ENCODE measurements at places on chromosomes 16 and 17.

- no peak for DNase-seq
Observed at GRCh38 chr17:19485800-19486340, 47.8 kb upstream of the SLC47A1 start.

DNA sequence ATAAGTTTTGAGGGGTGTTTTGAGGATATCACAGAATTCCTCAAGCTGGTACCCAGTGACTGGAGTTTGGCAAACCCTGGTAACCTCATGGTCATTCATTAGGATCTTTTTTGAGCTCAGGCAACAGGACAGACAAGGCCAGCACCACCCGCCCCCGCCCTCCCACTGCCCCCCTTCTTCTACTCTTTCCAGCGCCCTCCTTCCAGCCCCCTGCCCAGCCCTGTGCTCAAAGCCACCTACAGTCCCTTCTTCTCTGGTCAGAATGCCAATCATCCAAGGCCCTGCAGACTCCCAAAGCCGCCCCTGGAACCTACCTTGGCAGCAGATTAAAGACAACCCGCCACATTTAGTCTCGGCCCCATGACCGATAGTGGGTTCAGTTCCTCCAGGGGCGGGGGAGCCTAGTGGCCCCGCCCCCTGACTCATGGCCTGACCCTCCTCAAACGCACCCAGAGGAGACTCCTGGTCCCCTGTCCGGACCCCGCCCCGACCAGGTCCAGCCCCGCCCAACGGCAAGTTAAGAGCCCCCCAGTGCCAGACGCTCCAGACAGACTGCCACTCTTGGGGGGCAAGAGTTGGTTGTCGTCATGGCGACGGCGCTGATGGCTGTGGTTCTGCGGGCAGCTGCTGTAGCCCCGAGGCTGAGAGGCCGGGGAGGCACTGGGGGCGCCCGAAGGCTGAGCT, at the start of gene NAGS:
TSS of gene NAGS (plus strand) at position 546 of the 684 bp plus-strand sequence. CDS start at position 588, 42 bp downstream.
- peak; percentile 89 for DNase-seq

- no peak for DNase-seq
Observed at GRCh38 chr16:21150375-21151001, at the start of gene DNAH3. Gene DNAH3 (minus strand): TSS chr16:21150846. CDS start chr16:21150319, 527 bp downstream.

DNA sequence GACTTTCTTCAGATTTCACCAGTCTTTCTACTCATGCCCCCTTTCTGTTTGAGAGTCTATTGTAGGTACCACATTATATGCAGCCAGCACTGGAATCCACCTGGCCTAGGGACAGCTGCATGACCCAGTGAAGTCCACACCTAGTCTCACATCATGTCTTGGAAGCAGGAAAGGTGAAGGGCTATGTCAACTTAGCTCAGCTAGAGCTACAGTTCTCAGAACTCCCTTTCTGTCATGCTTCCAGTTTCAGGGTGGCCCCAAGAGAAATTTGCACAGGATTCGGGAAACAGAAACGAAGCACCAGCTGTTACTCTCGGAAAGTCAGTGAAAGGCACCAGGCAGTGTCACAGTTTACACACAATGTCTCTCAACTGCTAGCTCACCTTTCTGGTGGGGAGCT, 51.6 kb upstream of the NLRP1 start:
- no peak for DNase-seq

GRCh38 chr16:80433623-80434022, 107.2 kb upstream of the DYNLRB2 start:
- DNase-seq, result no peak

GRCh38 chr16:23072769-23073549, 76.3 kb downstream of the USP31 start:
- DNase-seq, result no peak

DNA sequence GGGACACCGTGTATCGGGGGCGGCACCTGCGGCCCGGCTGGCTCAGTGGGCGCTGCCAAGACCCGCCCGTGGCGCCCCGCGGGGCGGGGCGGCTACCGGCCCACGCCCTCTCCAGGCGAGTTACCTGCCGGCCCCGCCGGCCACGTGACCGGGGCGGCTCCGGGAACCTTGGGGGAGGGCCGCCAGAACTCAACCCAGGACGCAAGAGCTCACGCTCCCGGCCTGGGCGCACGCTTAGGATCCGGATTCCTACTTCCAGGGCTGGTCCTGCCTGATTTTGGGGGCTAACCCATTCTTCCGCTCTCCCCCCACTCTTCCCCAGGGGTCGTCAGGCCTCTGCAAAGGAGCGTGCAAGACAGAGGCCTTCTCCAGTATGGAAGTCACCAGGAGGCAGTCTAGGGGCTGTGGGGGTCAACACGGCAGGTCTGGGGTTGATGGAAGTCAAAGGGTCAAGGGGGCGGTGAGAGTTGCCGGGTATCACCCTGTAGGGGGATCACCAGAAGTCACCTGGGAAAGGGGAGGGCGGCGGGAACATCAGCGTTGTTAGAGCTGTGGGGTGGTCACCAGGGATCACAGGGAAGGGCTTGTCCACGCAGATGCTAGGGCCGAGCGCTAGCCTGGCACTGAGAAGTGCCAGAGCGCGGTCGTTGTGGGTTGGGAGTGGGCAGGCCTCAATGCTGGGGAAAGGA, 354 bp upstream of the ESRP2 start:
- DNase-seq, result peak; percentile 93

GRCh38 chr17:8835106-8835505, 32.4 kb downstream of the PIK3R6 start:
- peak; percentile 41 for DNase-seq

GRCh38 chr17:82559566-82560251, 40.2 kb downstream of the FOXK2 start:
- DNase-seq, result no peak

DNA sequence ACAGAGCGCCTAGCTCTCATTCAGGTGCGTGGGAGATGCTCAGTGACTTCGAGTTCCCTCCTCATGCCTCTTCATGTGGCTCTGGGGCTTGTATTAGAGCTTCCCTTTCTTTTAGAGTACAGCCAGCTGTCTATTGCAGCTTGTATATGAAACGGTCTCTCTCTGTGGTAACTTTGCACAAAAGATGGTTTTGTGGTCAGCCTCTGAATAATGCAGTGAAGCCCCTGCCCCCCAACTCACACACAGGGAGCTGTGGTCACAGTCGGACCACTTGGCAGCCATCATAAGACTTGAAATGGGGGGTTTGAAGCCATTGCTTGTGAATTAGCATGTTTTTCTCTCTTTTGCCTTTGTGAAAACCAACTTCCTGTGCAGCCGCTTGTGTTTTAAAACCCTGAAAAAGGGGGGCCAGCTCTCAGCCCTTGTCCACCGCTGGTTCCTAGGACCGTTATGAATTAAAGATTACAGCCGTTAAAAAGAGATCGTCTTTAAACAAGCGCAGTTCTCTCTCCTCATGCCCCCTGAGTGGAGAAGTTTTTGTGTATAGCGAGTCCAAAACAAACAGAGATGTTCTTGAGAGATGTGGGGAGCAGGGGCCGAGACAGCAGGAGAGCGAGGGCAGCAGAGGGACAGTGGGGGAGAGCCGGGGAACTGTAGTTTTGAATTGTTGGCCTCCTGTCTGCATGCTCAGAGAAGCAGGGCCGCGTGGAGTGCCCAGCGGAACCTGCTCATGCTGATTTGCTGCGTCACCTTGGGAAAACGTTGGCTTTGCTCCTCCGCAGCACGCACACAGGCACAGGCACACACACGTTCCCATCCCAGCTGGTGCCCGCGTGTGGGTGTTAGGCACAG, 199.0 kb downstream of the MSI2 start:
- DNase-seq, result no peak

- DNase-seq, result no peak
Observed at GRCh38 chr16:46930861-46931260, 42.6 kb downstream of the DNAJA2 start.

DNA sequence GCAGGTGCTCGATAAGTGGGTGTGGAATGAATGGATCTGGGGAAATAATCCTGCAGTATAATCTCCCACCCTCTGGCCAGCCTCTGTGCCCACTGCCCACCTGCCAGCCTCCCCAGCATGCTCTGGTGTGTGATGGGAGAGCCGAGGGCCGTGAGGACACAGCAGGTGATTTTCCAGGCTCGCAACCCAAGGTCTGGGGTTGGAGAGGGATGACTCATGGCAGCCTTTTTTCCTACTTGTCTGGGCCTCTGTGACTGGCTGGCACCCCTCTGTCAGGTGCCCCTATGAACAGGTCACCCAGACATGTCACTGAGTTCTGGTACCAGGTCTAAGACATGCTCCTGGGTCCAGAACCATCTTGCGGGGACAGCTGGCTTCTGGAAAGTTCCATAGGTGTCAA, 385.7 kb upstream of the TNRC6C start:
- DNase-seq, result peak; percentile 54

DNA sequence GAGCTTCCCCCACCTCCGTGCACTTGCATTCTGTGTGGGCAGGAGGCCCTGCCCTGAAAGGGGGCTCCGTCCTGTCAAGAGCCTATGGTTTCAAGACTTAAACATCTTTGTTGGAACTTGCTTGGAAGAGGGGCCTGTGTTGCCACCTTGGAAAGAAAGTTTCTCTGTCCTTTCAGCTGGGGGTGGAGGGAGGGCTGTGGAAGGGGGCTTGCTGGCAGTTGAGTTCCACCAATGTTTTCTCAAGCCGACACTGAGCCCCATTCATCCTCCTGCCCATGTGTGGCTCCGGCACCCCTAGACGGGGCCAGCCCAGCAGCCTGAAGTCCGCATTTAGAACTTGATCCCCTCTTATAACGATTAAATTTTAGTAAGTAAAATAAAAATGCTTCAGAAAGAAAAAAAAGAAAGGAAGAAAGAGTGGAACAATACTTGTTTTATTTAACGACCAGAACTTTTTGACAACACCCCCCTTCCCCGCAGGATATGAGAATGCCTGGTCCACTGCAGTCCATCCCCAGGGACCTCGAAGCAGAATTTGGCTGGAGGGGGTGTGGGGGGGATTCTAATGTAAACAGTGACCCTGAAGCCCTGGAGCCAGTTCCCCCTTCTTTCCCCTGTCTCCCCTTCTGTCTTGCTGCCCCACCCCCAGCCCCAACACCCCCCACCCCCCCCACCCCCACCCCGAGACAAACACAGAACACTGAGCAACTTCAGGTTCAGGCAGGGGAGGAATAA, 26.9 kb upstream of the CLEC18A start:
- DNase-seq, result no peak

- DNase-seq, result no peak
Observed at GRCh38 chr17:80291691-80292487, 31.2 kb downstream of the RNF213 start.

DNA sequence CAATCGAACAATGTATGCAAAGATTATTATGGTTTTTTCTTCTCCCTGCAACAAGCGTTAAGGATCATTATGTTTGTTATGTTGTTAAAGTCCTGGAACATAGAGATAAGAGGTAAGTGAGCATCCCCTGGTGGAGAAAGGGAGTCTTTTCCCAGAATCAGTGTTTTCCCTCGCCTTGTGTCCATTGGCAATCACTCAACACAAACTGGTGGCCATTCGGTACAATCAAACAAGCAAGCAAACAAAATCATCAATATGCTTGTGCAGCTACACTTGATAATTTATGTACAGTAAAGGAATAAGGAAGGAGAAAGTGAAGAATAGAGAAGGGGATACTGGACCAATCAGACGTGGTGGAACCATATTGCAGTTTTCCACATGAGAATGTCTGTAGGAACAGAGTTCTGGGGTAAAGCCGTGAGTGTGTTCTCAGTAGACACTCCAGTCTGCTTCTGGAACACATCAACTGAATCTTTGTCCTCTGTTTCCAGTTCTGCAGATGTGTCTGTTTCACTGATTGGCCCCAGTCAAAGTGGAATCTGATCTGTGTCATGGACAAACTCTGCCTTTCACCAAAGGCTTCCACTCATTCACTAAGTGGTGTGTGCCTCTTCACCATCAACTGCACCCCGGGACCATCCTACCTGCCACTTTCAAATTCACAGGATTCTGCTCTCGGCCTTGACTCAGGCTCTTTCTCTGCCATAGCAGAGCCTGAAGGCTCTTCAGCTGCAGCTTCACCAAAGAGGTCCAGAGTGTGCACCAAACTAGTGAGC, 169.5 kb downstream of the AHSP start:
- no peak for DNase-seq

DNA sequence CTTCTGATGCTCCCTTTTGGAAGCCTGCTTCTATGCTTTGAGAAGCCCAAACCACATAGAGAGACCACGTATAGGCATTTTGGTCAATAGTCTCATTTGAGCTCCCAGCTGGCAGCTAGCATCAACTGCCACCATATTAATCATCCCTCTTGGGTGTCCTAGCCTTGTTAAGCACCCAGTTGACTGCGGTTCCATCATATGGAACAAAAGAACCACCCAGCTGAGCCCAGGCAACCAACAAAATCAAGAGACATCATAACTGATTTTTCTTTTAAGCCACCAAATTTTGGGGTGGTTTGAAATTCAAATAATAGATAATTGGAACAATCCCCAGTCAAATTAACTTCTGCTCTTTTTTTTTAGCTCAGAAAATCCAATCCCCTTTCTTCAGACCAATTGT, 53.9 kb downstream of the HS3ST3B1 start:
- no peak for DNase-seq

- DNase-seq, result no peak
Observed at GRCh38 chr16:85452364-85453193, 160.5 kb upstream of the GSE1 start.

DNA sequence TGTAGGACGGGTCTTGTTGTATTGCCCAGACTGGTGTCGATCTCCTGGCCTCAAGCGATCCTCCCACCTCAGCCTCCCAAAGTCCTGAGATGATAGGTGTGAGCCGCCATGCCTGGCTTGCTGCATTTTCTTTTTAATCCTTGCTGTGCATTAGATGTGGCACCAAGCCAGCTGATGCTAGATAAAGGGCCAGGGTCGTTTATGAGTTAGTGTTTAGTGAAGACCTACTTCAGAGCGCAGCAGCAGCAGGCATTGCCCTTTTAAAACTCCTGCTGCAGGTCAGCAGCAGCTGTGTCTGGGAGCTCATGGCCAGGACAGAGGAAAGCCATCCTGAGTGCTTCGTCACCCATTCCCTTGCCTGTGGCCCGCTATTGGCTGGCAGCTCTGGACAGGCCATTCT, 237.3 kb downstream of the CCDC182 start:
- no peak for DNase-seq

DNA sequence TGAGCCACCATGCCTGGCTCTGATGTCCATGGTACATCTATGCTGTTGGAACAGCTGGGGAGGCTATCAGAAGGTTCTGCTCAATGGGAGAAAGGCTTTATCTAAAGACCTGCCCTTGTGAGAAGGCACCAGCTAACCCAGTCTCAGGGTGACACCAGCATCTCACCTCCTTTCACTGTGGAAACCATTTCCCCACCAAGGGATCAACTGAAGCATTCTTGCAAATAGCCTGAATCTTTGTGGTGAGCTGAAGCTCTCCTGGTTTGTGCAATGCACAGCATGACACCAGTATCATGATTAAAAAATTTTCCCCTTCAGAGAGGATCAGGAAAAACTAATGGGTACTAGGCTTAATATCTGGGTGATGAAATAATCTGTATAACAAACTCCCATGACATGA, 5.1 kb downstream of the CCL18 start:
- no peak for DNase-seq

DNA sequence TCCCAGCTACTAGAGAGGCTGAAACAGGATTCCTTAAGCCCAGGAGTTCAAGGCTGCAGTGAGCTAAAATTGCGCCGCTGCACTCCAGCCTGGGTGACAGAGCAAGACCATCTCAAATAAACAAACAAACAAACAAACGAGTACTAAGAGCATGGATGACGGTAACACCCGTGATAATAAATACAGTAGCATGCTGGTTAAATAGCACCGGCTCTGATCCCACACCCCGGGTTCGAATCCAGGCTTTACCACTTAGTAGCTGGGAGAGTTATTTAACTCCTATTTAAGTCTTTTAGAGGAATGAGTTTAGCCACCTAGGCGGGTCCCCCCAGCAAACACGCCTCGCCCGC, 301 bp upstream of the METTL22 start:
- DNase-seq, result no peak
